Activated CD4-positive, alpha-beta T cell treated with anti-CD3 and anti-CD28 coated beads, Interleukin-2, Interleukin-4, amounts not matched to agents 100 ng/mL and 50 ng/mL, durations not matched to agents 16 hours and 8 hours (primary cell): ENCODE measurements at places on chromosomes 6 and 20.

DNA sequence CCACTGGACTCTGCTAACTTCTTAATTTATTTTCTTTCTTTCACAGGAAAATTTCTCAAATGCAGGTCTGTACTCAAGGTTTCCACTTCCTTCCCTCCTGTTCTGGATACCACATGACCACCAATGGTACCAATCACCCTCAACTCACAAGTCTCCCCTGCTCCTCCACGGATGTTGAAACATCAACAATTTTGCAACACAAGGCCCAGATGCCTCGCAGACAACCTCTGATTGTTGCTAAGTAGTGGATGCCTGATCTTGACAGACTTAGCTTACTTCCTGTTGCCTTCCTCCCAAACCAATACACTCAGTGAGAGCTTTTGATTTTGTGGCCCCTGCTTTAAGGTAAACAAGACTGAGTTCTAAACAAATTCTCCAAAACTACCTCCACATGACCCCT is 146.6 kb downstream of the FRK start:
- DNase-seq: no peak

GRCh38 chr20:60424267-60424902 is 466.2 kb downstream of the CDH26 start:
- no peak for DNase-seq

GRCh38 chr6:137025786-137026730 is 18.7 kb downstream of the IL20RA start:
- peak; percentile 31 for DNase-seq

GRCh38 chr20:51187261-51187660 is 164.4 kb upstream of the KCNG1 start:
- no peak for DNase-seq

DNA sequence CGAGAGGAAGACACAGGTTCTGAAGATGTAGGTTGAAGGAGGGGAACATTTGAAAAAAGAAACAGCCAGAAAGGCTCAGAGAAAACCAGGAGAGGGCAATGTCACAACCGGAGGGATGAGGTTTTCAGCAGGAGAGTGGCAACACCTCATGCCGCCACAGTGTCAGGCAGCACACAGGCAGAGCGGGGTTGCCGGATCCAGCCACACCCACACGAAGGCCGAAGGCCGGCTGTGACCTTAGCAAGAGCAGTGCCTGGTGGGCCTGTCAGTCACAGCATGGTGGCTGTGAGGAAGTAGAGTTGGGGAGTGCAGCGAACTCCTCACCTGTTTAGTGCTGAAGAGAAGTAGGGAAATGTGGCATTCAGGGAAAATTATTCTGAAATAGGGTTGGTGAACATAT is 14.0 kb downstream of the HDDC2 start:
- no peak for DNase-seq

- DNase-seq: no peak
These were observed 1.3 kb downstream of the HINT3 start for GRCh38 chr6:125957845-125958244.

GRCh38 chr6:33905071-33905609 is 101.3 kb upstream of the MLN start:
- DNase-seq: peak; percentile 56

DNA sequence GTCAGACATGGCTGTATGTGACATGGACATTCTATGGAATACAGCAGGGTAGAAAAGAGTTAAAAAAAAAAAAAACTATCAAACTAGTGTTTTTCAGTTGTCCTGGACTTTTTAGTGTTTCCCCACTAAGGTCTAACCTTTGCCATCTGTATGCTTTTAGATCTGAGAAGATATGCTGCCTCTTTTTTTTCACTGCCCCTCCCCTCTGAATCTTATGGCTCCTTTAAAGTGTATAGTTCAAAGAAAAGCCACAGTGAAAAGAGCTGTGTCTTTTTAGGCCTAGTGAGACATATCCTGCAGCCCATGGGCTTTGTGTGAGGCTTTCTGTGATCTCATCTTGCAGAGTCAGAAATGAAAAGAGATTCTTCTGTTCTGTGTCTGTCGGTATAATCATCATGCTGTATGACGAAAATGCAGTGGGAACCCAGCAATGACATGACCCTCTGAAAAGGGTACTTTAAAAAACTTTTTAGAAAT is 29.3 kb downstream of the ADGRG6 start:
- no peak for DNase-seq
